ENCODE measurements at places on chromosomes 5 and 9.

DNA sequence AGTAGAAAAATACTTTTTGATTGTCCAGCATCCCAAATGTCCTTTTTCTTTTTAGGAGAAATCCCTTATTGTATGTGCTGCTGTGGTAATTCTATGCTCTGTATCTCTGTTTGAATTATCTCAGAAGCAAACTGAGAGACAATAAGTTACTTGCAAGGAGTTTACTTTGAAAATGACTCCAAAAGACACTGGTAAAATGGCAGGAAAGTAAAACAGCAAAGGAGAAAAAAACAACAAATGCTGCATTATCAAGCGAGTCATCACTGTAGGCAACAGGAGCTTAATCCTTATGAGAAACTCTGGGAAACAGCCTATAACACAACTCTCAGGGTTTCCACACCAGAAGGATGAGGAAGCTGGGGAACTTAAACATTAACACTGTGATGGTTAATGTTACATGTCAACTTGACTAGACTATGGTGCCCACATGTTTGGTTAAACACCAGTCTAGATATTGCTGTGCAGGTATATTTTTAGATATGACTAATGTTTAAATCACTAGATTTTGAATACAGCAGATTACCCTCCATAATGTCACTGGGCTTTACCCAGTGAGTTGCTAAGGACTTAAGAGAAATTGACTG lies 92.6 kb upstream of the GAS1 start:
- no peak for DNase-seq

DNA sequence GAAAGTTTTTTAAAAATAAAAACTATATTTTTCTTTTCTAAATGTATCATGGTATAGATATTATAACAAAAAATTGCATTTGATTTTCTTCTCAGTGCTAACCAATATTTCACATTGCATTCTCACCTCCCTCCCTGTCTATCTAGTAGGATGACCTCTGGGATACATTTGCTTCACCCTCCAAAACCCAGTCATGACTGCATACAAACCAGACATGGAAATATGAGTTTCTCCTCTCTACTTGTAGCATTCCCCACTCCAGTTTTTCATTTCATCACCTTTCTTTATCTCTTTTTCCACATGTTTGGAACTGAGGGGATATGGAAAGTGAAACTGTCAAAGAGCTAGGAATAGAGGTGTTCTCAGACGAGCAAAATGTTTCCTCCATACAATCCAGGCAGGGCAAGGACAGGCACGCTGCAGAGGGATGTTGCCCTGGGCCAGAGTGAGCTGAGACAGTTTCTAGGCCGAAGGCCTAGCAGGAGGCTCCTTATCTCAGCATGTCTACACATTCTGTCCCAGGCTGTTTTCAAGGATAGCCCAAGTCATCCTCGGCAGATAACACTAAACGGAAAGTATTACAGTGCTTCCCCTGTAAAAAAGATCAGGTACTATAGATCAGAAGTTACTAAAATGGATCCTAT lies 46.7 kb downstream of the MEF2C start:
- no peak for DNase-seq

DNA sequence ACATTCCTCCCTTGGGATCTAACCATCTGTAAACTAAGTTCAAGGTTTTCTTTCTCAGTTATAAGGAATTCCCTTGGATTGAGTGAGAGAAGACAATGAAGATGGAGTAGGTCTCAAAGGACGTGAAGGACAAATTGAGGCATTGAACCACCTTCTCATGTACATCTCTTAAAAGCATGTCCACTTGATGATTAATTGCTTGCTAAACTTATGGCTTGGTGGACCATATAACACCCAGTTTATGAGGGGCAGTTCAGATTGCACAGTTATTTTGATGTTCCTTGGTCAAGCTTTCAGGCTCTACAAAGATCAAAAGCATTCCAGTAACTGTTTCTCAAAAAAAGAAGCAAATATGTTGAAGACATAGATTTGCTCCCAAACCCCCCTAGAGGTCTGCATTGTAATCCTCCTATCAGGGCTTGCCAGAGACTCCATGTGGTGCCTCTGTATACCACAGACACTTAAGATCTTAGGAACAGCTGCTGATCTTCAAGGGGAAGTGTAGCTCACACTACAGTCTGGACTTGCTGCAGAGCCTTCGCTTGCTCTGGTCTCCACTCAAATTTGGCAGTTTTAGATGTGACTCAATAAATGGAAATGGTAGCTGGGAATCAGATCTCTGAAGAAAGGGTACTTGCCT lies 56.9 kb upstream of the ALDH1A1 start:
- no peak for DNase-seq

DNA sequence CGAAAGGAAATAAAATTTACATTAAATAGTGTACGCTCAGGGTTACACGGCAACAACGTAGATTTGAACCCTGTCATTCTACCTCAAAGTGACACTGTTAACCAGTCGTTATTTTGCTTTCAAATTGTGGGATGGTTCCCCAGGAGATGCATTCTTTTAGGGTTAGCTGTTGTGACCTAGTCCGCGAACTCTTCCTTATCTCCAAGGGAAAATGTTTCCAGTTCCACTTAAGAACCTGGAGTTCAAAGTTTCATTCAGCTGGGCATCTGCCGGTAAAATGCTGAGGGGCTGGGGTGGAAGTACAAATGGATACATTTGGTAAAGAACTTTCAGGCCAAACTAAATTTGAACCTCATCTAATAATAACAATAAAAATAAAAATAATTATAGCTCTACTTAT lies 264.6 kb downstream of the NR3C1 start:
- DNase-seq, result no peak

DNA sequence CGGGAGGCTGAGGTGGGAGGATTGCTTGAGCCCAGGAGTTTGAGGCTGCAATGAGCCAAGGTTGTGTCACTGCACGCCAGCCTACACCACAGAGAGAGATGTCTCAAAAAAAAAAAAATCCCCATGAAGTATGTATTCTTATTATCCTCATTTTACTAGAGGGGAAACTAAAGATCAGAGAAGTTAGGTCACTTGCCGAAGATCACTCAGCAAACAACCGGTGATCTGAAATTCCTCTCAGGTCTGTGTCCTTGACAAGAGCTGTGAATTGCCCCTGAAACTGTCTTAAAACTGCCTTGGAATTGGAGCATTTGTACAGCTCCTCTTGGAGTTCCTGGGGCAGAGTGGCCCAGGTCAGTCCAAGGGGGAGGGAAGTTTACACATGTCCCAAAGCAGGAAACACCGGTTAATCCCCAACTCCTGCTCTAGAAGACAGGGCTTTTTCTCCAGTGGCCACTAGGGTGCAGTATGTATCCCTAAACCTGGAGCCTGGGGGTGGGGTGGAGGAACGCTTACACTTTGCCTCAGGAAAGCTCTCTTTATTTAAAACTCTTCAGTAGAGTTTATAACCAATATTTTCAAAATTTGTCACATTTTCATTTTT lies 27.6 kb downstream of the AQP7 start:
- DNase-seq, result peak; percentile 49

Measured in stimulated activated CD8-positive, alpha-beta memory T cell treated with anti-CD3 and anti-CD28 coated beads, Interleukin-7, amount 100 ng/mL, for 48 hours (primary cell).